ENCODE measurements at places on chromosomes 2 and 18.

- peak; percentile 16 for DNase-seq
Measured at GRCh38 chr2:210477496-210477895, 937 bp upstream of the LANCL1 start.

DNA sequence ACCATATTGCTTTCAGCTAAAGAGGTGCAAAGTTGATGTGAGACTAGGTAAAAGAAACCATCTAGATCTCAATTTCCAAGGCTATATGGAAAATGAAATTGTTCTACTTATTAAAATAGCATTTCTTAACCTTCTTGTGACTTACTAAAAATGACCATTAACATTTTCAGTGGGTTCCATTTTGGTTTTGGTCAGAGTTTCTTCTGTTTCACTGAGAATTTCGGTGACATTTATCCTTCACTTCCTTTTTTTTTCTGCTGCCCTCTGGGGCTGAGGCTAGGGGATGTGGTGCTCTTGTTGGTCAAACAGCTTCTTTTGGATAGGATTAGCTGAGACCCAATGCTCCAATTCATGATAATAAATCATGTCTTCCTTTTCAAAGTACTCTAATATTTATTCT lies 44.3 kb upstream of the REL start:
- no peak for DNase-seq

DNA sequence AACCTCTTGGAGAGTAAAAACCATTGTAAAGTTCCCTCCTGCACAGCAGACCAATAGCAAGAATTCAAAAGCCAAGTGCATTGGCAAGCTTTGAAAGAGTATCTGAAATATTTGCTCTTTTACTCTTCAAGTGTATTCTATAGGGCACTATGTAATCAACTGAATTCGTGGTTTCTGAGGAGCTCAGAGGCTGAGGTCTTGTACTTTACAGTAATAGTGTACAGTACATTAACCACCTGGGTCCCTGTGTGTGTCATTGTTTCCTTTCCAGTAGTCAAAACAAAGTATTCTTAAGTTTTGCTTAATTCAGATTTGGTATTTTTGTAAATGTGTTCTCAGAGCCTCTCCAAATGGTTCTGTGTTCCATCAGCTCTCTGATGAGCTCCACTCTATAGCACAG lies 769.7 kb downstream of the LRRTM4 start:
- no peak for DNase-seq

GRCh38 chr2:99878581-99879350 lies 263.6 kb downstream of the AFF3 start:
- no peak for DNase-seq

DNA sequence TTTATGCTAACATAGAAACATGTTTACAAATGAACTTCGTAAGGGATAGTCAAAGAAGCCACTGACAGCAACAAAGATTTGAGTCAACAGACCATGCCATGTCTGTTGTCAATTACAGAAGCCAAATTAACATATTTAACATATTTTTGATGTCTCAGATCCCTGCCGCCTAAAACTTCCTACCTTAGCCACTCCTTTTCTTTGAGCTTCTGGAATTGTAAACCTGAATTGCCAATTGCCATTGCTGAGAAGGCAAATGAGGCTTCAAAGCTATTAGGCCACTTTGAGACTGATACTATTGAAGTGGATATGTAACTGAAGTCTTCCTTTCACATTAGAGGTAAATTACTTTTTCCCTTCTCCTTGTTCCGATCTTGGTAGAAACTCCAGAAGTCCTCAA lies 66.0 kb upstream of the DSEL start:
- DNase-seq, result no peak

DNA sequence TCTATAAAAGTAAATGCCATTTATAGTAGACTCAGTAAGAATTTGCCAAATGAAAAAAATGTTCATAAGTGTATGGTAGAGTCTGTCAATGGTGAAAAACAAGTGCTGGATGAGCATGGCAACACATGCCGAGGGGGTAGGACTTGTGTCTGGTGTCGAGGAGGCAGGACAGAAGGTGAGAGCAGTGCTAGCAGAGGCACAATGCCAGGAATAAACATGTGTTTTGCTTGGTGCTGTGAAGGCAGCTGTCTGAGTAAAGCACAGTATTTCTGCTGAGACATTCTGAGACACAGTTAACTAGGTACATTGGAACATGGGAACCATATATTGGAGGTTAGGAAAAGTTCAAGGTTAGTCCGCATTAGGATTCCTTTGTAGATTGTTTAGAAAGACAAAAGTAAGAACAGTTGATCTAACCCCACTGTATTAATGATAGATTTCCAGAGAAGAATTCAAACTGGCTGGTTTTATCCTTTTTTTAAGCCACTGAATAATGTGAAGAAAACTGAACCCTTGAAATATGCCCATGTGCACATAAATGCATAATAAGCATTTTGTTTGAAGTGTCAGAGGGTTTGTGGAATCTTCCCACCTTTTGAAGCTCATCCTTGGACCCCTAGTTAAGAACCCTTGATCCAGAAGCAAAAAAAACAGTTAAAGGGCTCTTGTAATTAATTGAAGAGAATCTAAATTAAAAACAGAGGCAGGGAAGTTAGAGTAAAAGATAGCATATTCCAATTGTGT lies 7.1 kb downstream of the RBM45 start:
- DNase-seq, result no peak

- no peak for DNase-seq
Measured at GRCh38 chr2:85431570-85432205, 13.2 kb downstream of the SH2D6 start.

- no peak for DNase-seq
Measured at GRCh38 chr2:41912337-41912736, 135.5 kb upstream of the PKDCC start.

DNA sequence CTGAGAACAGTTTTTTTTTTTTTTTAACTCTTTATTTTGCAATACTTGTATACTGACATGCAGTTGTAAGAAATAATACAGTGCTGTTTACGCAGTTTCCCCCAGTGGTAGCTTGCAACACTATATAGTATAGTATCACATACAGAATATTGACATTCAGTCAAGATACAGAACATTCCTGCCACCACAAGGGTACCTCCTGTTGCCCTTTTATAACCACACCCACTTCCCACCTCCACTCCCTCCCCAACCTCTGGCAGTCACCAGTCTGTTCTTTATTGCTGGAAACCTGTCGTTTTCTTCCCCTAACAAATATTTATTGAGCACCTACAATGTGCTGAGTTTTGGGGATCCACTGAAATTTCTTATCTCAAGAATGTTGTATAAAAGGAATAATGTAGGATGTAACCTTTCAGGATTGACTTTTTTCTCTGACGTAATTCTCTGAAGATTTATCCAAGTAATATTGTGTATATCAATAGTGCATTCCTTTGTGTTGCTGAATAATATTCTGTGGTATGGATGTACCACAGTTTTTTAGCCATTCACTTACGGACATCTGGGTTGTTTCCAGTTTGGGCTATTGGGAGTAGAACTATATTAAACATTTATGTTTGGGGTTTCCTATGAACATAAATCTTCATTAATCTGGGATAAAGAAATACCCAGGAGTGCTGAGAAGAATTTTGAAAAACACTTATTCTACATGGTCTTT lies 51.4 kb upstream of the EML6 start:
- no peak for DNase-seq

GRCh38 chr2:176169711-176170110 lies 12.6 kb downstream of the HOXD3 start:
- no peak for DNase-seq

GRCh38 chr2:28972778-28973335 lies 8.2 kb upstream of the TOGARAM2 start:
- no peak for DNase-seq

- no peak for DNase-seq
Measured at GRCh38 chr2:192593561-192593960, 398.8 kb upstream of the TMEFF2 start.

DNA sequence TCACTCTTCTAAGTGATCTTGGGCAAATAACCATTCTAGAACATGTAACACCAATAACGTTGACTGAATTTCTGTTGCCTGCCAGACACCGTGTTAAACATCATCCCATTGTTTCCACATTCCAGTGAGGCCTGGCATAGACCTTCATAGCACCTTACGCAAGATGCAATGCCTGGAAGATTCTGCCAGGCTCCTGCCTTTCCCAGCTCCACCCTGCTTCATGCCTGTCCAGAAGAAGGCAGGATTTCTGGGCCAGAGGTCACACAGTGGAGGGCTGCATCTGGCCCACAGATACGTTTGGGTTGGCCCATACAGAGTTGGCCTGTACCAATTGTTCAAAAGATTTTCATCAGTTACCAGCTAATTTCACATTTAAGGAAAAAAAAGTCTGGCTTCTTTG lies 46.3 kb downstream of the EN1 start:
- no peak for DNase-seq

DNA sequence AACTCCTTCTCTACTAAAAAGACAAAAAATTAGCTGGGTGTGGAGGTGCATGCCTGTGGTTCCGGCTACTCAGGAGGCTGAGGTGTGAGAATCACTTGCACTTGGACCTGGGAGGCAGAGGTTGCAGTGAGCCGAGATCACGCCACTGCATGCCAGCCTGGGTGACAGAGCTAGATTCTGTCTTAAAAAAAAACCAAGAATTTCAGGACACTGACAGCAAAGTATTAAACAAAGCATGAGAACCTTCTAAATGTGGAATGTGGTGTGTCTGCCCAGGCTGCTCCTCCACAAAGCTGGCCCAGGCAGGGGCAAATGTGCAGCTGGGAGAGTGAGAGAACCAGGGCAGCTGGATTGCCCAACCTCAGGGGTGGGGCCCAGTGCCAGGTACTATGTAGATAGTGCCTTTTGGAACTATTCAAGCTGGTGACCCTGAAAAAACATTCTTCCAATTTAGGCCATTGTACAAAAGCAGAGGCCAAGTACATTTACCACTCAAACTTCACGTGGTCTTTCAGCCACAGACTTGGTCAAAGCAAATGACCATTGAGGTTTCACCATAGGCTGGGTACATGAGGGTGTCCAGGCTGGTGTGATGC lies 6.7 kb upstream of the UGT1A5 start:
- no peak for DNase-seq

- no peak for DNase-seq
Measured at GRCh38 chr2:9535177-9535576, 20.5 kb downstream of the ADAM17 start.

Measured in stimulated activated CD4-positive, alpha-beta T cell treated with anti-CD3 and anti-CD28 coated beads, Interleukin-4, amount 100 ng/mL, for 24 hours (primary cell).